Activated gamma-delta T cell treated with Interleukin-2 at 50 U/mL for 16 hours (primary cell): ENCODE measurements at places on chromosomes 12 and 14.
A peak's percentile ranks its signal among the peaks of the same experiment; 100 is the strongest.

GRCh38 chr14:73237219-73237785 is at the start of gene PAPLN:
PAPLN (plus strand) TSS chr14:73237506; CDS start chr14:73239779, 2,273 bp downstream.
- DNase-seq, result no peak

DNA sequence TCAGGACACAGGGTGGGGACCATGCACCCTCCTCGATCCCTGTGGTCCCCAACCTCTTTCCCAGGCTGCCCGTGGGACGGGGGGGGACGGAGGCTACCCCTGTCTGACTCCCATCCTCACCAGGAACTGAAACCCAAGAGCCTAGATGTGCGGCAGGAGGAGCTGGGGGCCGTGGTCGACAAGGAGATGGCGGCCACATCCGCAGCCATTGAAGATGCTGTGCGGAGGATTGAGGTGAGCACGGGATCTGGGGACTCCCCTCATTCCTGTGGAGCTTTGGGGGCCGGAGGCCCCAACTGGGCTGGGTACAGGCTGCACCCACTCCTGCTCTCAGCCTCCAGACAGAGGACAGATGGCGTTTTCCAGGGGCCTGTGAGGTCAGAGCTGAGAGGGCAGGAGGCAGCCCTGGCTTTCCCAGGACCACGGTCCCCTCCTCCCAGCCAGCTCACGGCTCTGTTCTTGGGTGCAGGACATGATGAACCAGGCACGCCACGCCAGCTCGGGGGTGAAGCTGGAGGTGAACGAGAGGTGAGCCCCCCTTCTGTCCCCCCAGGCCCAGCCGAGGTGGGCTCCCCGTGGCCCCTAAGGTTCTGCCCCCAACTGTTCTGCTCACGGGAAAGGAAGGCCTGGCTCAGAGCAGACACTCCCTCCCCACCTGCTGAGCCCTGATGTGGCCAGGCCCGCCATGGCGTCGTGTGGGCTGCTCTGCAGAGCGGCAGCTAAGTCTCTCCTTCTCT is 24.2 kb downstream of the HIP1R start:
- DNase-seq, result no peak

- no peak for DNase-seq
These were observed 57.8 kb upstream of the METAP2 start for GRCh38 chr12:95416111-95416636.

GRCh38 chr12:570921-571794 is 92.1 kb downstream of the NINJ2 start:
- DNase-seq, result no peak

GRCh38 chr12:18068355-18068754 is 21.6 kb downstream of the RERGL start:
- DNase-seq, result no peak

GRCh38 chr14:34204774-34205173 is 253.9 kb upstream of the EGLN3 start:
- no peak for DNase-seq

DNA sequence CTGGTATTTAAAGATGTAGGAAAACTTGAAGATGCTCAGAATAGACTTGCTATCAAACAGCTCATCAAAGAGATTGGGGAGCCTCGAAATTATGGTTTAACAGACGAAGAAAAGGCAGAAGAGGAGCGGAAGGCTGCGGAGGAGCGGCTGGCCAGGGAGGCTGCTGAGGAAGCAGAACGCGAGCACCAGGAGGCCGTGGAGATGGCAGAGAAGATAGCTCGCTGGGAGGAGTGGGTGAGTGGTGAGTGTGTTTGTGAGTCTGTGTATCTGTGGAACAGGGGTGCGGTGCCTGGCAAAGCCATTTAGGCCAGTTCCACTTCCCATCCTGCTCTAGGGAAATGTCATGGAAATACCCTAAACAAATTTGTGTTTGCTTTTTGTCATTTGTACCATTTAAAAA is 19.2 kb upstream of the PAPOLA start:
- DNase-seq, result no peak

DNA sequence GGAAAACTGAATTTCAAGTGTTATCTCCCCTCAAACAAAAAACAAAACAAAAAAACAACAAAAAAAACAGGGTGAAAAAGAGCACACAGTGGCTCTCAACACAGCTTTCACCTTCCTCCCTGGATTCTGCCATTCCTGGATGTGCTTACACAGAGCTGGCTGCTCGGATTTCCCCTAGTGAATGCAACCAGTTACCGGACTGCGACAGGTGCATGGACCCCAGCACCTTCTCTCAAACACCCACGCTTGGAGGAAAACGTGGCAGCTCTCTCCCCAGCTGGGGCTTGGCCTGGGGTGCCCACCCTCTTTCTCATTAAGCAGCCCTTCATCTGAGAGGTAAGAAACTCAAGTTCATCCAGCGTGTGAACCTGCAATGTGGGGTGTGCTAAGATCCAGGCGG is 33.5 kb upstream of the DICER1 start:
- no peak for DNase-seq

- no peak for DNase-seq
These were observed 248.5 kb downstream of the IPO8 start for GRCh38 chr12:30447061-30447750.

GRCh38 chr12:89884416-89884898 is 175.8 kb upstream of the ATP2B1 start:
- no peak for DNase-seq

DNA sequence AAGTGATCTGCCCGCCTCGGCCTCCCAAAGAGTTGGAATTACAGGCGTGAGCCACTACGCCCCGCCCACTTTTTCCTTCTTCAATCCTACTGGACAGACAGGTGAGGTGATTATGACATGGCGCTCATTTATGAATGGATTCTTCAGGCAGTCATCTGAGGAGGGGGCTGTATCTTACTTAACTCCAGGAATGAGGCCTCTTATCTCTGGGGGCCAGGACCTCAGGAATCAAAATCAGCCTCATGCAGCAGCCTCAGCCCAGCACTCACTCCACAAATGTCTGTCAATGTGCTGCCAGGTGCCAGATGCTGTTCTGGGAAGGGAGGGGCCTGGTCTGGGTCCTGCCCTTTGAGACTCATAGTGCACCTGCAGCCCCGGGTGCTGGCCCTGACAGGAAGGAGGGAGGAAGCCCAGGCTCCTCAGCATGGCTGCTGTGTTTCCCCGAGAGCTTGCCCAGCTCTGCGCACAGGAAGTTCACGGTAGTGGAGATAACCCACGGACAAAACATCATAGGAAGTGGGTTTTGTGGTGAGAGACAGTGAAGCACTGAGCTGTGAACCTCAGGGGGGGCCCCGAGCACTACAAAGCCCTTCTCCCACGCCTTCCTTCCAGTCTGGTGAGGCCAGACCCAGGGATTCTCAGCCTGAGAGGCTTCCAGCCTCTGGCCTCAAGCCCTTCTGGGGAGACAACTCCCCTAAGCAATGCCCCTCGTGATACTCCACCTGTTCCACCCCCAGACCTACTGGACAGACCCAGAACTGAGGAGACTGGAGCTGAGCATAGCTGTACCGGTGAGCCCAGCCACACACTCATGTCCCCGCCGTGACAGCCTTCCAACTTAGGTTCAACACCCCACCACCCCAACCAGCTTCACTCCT is 22.3 kb downstream of the GALNT6 start:
- peak; percentile 87 for DNase-seq

DNA sequence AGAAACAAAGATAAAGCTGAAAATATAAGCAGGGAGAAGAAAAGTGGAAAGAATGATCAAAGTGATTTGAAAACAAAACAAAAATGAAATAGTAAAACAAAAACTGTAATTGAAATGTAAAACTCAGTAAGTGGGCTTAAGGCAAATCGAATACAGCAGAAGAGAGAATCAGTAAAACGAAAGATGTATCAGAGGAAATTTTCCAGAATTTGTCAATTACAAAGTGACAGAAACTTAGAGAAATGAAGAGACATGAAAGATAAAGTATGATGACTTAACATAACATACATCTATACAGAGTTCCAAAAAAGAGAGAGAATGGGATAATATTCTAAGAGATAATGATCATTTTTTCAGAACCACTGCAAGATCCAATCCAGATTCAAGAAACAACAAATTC is 10.5 kb downstream of the ZFC3H1 start:
- no peak for DNase-seq

- DNase-seq, result no peak
These were observed at the start of gene LUM for GRCh38 chr12:91111366-91112325. LUM (minus strand) TSS chr12:91111494; CDS start chr12:91108979, 2,515 bp downstream.

- no peak for DNase-seq
These were observed 45.0 kb upstream of the STAB2 start for GRCh38 chr12:103542078-103542477.

- no peak for DNase-seq
These were observed 1.5 kb downstream of the TCL1A start for GRCh38 chr14:95712398-95712797.

GRCh38 chr12:619346-619745 is 43.9 kb downstream of the NINJ2 start:
- DNase-seq, result no peak

GRCh38 chr12:25781232-25781631 is 177.2 kb upstream of the RASSF8 start:
- DNase-seq, result no peak

- no peak for DNase-seq
These were observed 37.8 kb upstream of the C12orf75 start for GRCh38 chr12:105292705-105293104.

DNA sequence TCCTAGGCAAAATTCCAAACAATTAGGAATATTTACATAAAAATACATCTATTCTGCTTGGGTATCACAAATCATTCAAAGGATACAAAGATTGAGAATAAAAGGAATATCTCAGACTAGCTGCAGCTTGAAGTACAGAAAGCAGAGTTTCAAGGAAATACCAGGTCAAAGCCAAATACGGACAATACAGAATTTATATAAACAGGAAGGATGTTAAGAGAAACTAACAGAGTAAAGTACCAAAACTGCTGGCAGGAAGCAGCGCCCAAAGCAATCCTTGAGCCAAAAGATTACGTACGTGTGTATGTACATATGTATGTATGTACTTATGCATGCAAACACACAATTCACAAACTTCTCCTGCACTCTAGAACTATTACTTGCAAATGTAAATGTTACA is 86.6 kb downstream of the PPP1R12A start:
- DNase-seq, result no peak

- no peak for DNase-seq
These were observed 41.1 kb downstream of the BBS10 start for GRCh38 chr12:76307083-76307482.

GRCh38 chr14:76919431-76920330 is 93.5 kb downstream of the LRRC74A start:
- DNase-seq, result no peak

- DNase-seq, result no peak
These were observed 181.0 kb upstream of the BMP4 start for GRCh38 chr14:54137614-54137961.

DNA sequence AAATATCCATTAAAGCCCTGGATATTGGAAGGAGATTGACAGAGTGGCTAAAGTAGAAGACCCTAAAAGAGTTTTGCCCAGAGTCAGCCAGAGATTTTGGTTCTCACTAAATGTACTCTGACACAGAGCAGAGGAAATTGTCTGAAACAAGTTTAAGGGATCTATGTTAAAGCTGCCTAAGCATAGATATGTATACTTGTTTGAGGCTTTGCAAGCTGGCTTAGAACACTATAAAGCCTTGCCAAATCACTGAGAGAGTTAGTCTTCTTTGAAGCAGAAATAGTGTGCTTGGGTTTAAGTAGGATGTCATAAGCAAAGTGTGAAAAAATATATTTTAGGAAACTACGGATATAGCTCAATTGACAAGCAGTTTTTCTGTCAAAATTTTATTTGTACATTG is 653.5 kb downstream of the FSCB start:
- DNase-seq, result no peak

DNA sequence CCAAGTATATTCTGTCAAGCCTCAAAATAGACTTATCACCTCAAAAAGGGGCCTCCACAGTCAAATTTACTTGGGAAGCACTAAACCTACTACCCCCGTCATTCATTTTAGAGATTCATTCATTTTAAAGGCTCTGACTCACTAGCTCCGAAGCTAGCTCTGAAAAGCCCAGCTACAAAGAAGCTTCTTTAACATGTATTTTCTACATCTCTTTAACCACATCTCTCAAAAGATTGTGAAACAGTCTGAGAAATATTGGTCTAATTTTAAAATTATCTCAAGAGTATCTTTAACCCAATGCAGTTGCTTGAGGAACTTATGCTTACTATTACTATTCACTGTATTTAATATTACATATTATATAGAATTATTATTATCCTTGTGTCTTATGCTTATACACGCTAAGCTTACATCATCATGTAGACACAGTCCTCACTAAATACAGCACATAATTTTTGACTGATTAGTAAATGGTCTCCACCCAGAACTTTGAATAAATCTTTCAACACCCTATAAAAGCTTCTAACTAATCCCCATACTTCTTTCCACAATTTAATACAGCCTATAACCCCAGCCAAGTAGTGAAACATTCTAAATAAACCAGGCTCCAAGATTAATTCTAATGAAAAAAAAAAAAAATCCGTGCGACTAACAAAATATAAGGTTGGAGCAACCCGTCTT is 7.8 kb downstream of the NT5DC3 start:
- no peak for DNase-seq

DNA sequence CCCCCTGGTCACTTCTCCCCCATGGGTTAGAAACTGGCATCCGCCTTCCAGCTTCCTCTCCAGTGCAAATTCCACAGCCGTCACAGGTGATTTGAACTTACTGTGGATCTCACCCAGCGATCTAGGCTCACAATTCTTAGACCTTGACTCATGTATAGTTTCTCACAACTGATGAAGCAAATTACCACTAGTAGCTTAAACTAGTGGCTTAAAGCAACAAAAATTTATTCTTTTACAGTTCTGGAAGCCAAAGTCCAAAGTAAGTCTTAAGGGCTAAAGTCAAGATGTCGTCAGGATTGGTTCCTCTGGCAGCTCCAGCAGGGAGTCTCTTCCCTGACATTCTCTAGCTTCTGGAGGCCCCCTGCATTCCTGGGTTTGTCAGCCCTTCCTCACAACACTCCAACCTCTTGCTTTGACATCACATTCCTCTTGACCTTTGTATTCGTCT is 117.4 kb downstream of the KTN1 start:
- DNase-seq, result no peak

GRCh38 chr14:42407153-42407552 is 800.5 kb downstream of the LRFN5 start:
- DNase-seq, result no peak

DNA sequence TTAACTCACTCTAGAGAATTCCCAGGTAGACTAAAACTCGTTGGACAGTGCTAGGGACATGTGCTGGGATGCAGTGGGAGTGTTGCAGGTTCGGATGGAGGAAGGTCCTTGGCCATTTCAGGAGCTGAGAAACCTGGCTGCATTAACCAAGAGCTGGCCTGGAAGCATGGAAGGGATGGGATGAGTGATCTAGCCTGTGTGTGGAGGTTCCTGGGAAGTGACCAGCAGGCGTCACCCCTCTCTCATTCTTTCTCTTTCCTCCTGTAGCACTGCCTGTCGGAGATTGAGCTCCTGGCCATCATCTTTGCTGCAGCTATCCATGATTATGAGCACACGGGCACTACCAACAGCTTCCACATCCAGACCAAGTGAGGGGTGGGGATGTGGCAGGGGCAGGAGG is 15.6 kb downstream of the PPP1R1A start:
- DNase-seq, result no peak

DNA sequence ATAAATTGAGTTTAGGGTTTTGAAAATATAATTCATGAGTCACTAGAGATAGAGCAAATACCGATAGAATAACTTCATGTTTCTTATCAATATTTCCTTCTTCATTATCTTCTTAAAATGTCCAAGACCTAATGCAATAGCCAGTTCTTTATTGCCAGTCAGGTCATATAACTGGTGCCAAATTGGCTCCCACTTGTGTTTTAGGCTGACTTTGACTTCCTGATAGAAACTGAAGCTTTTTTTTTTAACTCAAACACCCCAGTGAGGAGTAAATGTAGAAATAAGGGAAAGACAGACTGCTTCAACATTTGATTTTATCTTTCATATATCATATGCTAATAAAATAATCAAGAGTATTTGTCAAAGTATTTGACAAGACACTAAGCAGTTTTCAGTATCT is 80.7 kb downstream of the ARMH4 start:
- DNase-seq, result no peak
